Tibial nerve (tissue), 4 donors: ENCODE measurements at places on chromosomes 16 and 17. TPM values are rescaled to one million over a fixed set of nuclear protein-coding genes. Genes with fewer than 3 reads are reported as not detected.
A peak's percentile ranks its signal among the peaks of the same experiment; 100 is the strongest.

DNA sequence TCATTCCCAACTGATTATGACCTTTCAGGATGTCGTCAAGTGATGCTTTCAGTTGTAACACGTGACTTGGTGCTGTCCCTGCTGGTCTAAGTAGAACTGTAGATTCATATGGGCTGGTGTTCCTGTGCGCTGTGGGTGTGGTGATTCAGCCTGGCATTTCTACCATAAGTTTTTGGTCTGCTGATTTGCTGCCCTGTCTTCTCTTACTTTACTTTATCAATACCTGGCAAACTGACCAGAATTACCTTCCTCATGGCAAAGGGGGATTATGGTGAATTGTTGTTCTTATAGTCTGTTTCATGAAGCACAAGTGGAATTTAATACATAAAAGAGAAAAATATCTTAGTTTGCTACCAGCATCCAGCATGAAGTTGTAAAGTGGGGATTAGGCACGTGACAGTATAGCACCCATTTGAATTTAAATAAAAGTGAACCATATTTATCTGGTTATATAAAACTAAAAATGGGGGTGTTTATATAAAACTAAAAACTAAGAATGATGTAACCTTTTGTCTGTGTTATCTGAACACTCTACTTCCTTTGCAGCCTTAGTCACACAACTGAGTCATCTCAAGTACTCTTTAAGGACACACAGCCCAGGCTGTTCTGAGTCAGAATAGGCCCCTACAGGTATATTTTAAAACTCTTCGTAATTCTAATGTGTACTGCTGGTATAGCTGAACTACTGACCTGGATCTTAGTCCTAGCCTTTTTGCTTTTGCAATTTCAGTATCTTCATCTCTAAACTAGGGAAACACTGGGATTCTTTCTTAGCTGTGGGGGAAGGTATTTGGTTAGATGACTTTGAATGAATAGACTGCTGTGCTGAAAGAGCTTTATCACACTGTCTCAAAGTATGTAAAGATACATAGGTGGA is 28.3 kb downstream of the TTC19 start:
- peaks cover 22% of the 10 kb centered on the region for H3K36me3 ChIP-seq
- no peak for DNase-seq
- no peak overlapping the region for H3K4me3 ChIP-seq
- no peaks in the 10 kb centered on the region for H3K27me3 ChIP-seq

- H3K36me3 ChIP-seq = no peaks in the 10 kb centered on the region
- no peak overlapping the region for H3K27ac ChIP-seq
- H3K4me3 ChIP-seq = no peak overlapping the region
- no peak for DNase-seq
- peaks cover 30% of the 10 kb centered on the region for H3K27me3 ChIP-seq
Observed at GRCh38 chr17:81030741-81031565, 4.0 kb upstream of the BAIAP2 start.

DNA sequence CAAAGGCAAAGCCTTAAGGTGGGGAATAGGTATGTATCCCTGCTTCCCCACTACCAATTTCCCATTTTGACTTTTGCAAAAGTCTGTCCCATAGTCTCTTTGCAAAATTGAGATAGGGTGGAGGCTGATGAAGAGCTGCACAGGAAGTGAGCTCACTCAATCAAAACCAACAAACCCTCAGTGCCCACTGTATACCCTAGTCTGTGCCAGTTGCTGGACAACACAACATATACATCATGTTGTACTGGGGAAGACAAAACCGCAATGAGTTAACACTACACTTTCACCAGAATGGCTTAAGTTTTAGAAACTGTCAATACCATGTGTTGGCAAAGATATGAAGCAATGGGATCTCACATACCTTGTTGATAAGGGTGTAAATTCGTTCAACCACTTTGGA is 40.4 kb upstream of the AXIN2 start:
- no peak for DNase-seq
- H3K27ac ChIP-seq = no peak overlapping the region
- no peaks in the 10 kb centered on the region for H3K4me1 ChIP-seq
- no peak overlapping the region for H3K4me3 ChIP-seq
- no peaks in the 10 kb centered on the region for H3K27me3 ChIP-seq
- no peaks in the 10 kb centered on the region for H3K36me3 ChIP-seq

- H3K27ac ChIP-seq = peak overlapping the region; percentile 32
- H3K4me3 ChIP-seq = no peak overlapping the region
- DNase-seq = no peak
- no peaks in the 10 kb centered on the region for H3K27me3 ChIP-seq
- H3K4me1 ChIP-seq = peaks cover 19% of the 10 kb centered on the region
Observed at GRCh38 chr16:28130099-28131088, 66.9 kb upstream of the GSG1L start.

CDIP1 gene
- total RNA-seq = 26.8 TPM

MGAT5B gene
- 1.1 TPM for total RNA-seq

PARD6A gene
- total RNA-seq = 5.4 TPM

ARL6IP1 gene
- total RNA-seq = 195 TPM

GRCh38 chr17:58556833-58557250 is 42.4 kb upstream of the MTMR4 start:
- no peaks in the 10 kb centered on the region for H3K36me3 ChIP-seq
- no peak overlapping the region for H3K27ac ChIP-seq
- H3K4me3 ChIP-seq = no peak overlapping the region
- H3K4me1 ChIP-seq = no peaks in the 10 kb centered on the region
- H3K27me3 ChIP-seq = no peaks in the 10 kb centered on the region
